Central memory CD4-positive, alpha-beta T cell (primary cell): ENCODE measurements at places on chromosomes 1 and 21.

GRCh38 chr1:22751124-22751531 lies 40.5 kb downstream of the EPHB2 start:
- DNase-seq: no peak

DNA sequence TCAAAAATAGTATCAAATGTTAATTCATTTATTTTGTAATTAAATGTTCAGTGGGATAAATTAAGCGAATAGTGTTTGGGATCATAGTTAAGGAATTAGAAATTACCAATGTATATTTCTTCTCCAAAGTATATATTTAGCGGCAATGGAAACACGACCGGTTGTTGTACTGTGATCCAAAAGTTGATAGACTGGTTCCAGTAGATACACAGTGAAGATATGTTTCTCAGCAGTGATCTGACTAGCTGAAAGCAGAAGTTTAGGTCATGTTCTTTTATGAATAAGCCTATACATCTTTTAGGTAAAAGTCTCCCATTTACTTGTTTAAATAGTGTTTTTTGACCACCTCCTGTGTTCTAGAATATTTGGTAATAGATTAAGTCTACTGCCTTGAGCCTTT lies 8.8 kb downstream of the USP16 start:
- DNase-seq: no peak

DNA sequence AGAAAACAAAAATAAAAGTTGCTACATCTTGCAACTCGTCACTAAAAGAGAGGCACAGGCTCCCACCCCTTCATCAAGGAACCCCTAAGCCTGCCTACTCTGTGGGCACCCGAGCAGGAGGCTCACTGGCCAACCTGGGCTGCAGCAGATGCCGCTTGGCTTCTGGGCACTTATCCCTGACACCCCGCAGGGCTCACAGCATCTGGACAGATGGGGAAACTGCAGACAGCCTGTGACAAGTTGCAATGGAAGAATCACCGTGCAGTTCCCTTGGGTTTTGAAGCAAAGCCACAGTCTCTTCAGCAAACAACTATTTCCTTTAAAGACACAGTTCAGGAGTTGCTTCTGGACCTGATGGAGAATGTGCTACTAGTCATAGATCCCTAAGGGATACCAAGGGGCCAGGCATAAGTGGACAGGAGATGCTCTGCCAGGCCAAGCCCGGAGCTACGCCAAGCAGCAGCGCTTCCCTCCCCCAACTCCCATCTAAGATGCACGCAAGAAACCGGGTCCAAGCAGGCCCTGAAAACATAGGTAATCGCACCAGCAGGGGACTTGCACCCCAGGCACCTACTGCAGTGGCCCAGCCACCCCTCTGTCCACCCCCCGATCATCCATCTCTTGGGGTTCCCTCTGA lies 170.6 kb downstream of the NPHP4 start:
- no peak for DNase-seq

DNA sequence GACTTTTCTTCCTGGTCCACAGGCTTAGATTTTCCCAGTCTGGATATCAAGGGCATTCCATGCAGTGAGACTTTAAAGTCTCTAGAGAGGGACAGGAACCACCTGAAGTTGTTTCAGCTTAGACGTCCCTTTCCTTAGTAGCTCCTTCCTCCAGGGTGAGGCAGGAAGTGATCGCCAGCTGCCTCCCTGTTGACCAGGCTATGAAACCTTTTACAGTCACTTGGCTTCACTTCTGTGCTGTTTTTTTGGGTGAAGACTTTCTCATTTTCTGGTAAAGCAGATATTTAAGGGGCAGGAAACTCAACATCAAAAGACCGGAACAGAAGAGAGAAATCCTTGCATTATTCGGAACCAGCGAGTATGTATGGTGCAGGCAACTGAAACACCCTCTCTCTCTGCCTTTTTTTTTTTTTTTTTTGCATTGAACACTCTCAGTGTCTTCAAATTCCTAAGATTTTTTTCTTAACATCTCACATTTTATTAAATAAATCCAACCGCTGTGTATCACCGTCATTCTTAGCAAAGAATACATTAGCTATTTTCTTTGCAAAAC lies 234.6 kb upstream of the IRF2BP2 start:
- peak; percentile 28 for DNase-seq

- DNase-seq: no peak
These were observed 41.2 kb downstream of the OPRD1 start for GRCh38 chr1:28853093-28853742.

- no peak for DNase-seq
These were observed 349.0 kb upstream of the VAMP3 start for GRCh38 chr1:7422081-7422480.
